NCI-H446 (cell line): ENCODE measurements at places on chromosomes 12 and 14.

GRCh38 chr14:92654239-92654901 is 94.1 kb downstream of the LGMN start:
- no peak for DNase-seq

GRCh38 chr14:88612981-88613380 is 50.1 kb downstream of the ZC3H14 start:
- no peak for DNase-seq

DNA sequence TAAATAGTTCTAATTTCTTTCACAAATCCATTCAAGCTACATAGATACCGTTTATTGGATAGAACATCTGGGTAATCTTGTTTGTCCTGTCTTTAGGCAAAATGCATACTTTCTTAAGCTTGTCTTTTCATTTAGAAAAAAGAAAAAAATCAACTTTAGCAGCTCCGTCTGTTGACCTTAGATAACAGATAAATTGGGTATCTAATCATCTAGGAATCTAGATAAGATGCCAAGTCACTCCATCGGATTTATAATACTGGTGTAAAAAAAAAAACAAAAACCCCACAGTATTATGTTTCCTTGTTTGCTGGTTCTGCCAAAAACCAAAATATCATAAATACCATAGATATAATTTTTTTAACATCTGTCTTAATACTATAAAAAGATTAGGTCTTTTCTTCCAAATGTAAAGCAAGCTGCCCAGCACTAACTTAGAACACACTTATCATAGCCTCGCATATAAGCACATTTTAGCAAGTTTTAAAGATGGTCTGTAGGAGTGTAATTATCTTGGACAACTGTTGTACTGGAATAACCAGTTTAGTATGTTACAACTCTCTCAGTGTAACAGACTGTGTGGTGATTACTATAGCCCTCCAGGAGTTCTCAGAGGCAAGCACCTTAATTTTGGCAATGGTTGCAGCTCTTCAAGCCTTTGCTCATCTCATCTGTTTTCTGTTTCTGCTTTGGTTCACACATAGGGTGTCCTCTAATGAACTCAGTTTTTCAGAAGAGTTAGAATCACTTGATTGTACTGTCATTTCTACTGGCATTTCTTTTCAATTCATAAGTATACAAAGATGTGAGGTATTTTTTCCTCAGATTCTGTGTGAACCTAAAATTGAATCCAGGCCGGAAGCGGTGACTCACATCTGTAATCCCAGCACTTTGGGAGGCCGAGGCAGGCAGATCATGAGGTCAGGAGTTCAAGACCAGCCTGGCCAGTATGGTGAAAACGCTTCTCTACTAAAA is 83.1 kb downstream of the ANO6 start:
- DNase-seq, result no peak

DNA sequence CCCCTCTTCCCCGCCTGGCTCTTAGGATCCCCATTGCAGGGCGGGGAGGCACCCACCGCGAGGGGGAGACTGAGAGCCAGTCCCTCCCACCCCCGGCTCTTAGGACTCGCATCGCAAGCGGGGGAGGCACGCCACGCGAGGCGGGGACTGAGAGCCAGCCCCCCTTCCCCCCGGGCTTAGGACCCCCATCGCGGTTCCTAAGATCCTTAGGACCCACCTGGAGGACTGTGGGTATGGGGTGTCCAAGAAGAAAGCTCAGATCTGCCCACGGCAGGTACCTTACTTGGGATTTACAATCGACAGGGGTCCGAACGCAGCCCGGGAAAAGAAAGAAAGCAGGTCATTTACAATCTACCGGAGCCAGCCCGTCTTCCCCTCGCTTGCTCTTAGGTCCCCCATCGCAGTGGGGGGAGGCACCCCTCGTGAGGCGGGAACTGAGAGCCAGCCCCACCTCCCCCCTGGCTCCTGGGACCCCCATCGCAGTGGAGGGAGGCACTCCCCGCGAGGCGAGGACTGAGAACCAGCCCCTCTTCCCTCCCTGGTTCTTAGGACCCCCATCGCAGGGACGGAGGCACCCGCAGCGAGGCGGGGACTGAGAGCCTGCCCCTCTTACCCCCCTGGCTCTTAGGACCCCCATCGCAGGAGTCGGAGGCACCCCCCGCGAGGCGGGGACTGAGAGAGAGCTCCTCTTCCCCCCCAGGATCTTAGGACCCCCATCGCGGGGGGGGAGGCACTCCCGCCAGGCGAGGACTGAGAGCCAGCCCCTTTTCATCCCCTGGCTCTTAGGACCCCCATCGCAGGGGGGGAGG is 43.7 kb downstream of the DDX11 start:
- DNase-seq, result peak; percentile 31

- no peak for DNase-seq
Observed at GRCh38 chr12:27622436-27623195, 73.6 kb upstream of the REP15 start.

DNA sequence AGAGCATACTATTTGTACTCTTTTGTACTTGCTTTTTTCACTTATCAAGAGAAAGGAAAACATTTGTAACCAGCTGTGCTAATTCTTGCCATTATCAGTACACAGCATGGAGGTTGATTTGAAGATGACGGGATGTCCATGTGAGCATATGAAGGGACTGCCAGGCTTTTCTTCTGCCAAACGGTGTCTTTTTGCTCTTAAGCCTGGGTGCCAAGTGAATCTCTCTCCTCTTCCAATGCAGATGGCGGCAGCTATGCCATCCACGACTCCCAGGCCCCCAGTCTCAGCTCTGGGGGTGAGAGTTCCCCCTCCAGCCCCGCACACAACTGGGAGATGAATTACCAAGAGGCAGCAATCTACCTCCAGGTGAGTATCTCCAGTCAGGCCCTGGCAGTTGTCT is 38.9 kb downstream of the TPCN1 start:
- peak; percentile 82 for DNase-seq

GRCh38 chr12:2794191-2794735 is 507 bp upstream of the FKBP4 start:
- no peak for DNase-seq

DNA sequence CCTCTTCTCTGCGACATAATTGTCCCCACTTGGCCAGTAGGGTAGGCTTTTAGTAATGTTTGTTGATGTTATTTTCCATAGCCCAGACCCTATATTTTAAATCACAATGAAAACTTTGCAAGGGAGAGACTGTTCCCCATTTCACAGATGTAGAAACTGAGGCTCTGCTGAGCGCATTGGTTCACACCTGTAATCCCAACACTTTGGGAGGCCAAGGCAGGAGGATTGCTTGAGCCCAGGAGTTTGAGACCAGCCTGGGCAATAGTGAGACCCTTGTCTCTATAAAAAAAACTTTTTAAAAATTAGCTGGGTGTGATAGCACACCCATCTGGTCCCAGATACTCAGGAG is 114.8 kb downstream of the DIP2B start:
- no peak for DNase-seq

- no peak for DNase-seq
Observed at GRCh38 chr14:46198676-46199075, 452.9 kb downstream of the RPL10L start.

- DNase-seq, result peak; percentile 72
Observed at GRCh38 chr14:36069535-36069900, 107.0 kb downstream of the PTCSC3 start.

DNA sequence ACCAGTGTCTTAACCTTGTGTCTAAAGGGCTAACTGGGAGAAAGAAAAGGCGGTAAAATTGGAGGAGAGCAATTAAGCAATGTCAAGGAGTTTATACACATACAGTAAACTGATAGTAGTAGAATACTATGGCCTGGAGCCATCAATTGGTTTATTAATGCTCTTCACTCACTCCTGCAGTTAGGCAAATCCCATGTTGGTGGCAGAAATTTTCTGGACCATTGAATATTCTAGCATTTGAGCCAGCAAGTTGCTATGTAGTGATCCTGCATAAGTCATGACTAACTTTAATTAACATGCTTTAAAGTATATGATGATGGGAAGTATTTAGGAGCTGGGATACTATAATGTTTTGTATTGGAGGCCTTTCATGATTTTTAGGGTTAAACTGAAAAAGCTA is 14.3 kb upstream of the DERA start:
- DNase-seq, result no peak

- DNase-seq, result no peak
Observed at GRCh38 chr12:117662620-117663395, 301.4 kb upstream of the NOS1 start.

GRCh38 chr14:26218861-26219260 is 379.0 kb downstream of the NOVA1 start:
- no peak for DNase-seq

DNA sequence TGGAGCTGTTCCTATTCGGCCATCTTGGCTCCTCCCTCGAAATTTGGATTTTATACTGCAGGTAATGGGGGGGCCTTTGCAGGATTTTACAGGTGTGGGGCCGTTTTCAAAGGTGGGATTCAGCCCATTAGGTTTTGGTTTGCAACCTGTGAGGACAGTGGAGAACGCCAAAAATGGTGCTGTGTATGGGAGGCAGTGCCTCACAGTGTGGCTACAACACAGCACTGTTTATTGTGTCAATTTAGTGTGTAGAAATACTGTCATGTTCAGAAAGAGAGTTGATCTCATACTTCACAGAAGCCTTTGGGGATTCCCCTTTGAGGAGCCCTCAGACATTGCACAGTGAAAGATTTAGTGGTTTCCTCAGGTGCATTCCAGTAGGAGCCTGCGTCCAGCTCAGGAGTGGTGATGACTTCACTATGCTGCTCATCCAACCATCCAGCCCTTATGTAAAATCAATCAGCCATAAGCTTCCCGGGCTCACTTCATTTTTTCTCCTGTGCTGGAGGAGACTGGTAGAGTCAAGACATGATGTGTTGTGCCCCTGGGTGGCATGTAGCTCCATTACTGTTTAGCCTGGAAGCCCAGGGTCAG is 92.7 kb upstream of the PRMT8 start:
- DNase-seq, result no peak

DNA sequence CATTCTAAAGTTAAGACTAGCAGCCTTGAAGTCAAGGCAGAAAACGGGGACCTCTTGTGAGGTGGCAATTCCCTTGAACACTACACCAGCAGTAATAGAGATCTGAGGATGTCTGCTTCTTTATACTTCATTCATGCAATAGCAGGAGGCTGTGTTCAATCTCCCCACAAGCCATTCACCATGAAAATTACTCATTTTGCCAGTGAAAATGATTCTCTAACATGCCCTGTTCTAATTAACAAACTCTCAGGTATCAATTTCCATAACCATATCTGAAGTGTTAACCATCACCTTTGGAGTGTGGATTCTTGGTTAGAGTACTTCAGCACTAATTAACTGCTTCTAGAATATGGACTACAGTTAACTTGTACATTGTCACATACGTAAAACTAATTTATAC is 3.4 kb upstream of the GLIPR1 start:
- no peak for DNase-seq

- no peak for DNase-seq
Observed at GRCh38 chr12:95216711-95217376, 423 bp downstream of the FGD6 start.

DNA sequence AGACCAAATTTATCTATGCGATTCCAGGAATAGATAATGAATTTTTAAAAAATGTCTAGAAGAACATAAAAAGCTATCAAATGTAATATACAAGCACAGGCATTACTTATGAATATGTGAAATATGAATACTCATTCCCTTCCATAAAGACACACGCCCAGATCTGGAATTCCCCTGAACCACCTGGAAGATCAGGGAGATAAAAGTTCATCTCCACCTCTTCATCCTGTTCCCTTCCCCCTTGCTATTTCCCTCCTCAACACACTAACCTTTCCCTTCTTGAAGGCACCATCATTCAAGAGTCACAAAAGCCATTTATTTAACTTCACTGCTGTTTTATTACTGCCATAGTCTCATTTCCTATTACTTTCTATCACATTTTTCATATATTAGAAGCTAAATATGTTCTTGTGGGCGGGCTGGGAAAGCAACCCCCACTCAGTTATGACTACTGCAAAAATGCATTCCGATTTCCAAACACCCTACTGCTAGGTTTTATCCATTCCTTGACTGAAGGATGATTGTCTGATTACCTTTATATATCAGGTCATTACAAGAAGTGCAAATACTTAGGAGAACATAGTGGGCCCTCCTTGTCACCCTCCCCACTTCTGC is 16.1 kb downstream of the FGD6 start:
- no peak for DNase-seq

DNA sequence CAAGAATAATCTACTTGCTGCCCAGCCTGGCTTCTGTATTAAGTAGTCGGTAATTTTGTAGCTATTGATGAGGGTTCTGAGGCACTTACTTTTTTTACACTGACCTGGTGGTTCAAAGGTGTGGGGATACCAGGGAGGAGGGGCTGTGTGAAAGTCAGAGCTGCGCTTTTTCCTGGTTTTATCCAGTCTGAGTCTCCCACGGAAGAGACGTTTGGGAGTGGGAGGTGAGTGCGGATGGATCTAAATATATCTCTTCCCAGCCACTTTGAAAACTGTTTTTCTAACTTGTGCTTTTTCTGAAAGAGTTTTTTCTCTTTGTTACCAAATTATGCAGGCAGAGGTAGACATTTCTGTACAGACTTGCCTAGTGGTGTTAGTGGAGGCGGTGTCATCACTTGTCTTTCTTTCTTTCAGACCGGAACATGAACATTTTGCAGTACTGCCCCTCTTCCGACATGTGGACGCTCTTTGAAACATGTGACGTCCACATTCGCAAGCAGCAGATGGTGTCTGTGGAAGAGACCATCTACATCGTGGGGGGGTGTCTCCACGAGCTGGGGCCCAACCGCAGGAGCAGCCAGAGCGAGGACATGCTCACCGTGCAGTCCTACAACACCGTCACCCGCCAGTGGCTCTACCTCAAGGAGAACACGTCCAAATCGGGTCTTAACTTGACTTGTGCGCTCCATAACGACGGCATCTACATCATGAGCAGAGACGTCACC is 17.4 kb upstream of the MANSC4 start:
- no peak for DNase-seq

- no peak for DNase-seq
Observed at GRCh38 chr12:104250366-104251125, 35.0 kb downstream of the TXNRD1 start.

- no peak for DNase-seq
Observed at GRCh38 chr12:1289371-1290155, 298.5 kb downstream of the ERC1 start.

DNA sequence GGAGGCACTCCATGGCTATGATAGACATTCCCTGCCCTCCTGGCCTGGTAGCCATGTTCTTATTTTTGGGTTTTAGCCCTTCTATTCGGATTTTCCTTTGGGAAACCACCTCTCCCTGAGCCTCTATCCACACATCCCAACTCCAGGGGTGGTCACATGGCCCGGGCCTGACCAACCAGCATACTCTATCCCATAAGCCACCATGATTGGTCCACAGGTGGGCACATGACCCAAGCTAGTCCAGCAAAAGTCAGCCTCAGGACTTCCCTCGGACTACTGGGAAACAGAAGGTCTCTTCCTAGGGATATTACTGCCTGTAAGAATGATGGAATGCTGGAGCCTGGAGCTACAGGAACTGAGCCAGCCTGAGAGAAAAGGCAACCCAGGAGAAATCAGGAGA is 12.5 kb downstream of the PRIMA1 start:
- no peak for DNase-seq

DNA sequence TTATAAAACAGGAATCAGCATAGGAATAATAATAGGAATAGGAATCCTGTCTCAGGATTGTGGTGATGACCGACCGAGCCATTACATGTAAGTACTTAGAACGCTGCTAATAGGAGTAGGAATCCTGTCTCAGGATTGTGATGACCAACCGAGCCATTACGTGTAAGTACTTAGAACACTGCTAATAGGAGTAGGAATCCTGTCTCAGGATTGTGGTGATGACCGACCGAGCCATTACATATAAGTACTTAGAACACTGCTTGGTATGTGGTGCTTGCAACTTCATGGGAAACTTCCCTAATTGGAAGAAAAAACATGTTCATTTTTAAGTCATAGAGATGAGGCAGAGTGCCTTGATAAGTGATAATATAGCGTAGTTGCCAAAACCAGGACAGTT is 30.0 kb downstream of the ELK3 start:
- no peak for DNase-seq
